SK-N-DZ (cell line): ENCODE measurements at places on chromosomes 16 and 17.

- DNase-seq: no peak
Measured at GRCh38 chr17:49213399-49213798, 2.9 kb downstream of the ABI3 start.

GRCh38 chr16:81070979-81071378 lies 6.1 kb downstream of the C16orf46 start:
- no peak for DNase-seq

DNA sequence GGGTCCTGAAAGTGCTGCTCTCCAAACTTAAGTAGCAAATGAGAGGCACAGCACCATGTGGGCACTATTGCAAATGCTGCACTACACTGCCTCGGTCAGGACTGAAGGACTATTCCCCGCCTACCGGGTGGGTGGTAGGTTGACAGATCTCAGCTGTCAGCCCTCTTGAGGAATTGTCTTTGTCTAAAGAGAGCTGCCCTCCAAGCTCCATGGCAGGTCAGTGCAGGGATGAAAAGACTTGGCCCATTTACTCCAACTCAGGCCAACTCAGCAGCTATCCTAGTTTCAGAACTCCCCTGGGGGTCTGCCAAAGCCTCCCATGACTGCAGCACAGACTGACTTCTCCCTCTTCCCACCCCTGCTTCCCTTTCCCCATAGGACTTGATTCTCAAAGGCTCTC lies 3.4 kb upstream of the PDZD9 start:
- no peak for DNase-seq

GRCh38 chr17:7355053-7355452 lies at the start of gene TMEM95:
Gene TMEM95 (plus strand): TSS chr17:7355156. CDS start chr17:7355205, 49 bp downstream.
- no peak for DNase-seq

DNA sequence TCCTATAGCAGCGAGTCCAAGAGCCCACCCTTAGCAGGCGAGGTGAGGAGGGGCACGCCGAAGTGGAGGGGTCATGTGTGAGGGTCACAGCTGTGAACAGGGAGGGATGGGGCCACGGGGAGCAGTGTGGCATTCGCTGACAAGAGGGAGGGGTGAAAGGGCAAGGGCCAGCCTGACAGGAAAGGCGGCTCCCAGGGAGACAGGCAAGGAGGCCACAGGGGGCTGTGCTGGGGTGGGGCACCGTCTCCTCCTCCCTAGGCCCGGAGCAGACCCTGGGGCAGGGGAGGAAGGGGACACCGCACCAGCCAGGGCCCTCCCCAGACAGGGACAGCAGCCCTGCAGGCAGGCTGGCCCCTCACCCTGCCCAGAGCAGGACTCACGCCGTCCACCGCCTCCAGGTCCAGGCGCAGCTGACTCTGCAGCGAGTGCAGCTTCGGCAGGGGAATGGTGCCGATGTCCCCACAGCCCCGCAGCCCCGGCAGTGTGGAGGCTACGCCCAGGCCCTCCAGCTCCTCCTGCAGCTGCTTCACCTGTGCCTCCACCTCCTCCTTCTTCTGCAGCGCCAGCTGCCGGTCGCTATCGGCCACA lies 15.1 kb downstream of the GNPTG start:
- no peak for DNase-seq

DNA sequence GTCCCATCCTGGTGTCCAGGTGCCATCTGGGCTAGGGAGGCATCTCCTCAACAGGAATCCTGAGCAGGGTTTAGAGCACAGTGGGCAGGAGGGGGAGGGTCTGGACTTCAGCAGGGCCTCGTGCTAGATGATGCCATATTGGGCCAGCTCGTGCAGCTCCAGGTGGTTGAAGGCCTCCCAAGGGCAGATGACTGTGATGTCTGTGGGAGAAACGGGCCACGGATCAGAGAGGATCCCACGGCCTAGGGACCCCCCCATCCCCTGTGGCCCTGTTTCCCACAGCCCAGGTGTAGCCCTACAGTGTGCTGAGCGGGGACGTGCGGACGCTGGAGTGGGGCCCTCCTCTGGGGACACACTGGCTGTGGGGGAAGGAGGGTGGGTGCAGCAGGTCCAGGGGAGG lies 5.4 kb downstream of the PDE6G start:
- no peak for DNase-seq

- no peak for DNase-seq
Measured at GRCh38 chr16:75294773-75295459, 43.5 kb upstream of the BCAR1 start.

DNA sequence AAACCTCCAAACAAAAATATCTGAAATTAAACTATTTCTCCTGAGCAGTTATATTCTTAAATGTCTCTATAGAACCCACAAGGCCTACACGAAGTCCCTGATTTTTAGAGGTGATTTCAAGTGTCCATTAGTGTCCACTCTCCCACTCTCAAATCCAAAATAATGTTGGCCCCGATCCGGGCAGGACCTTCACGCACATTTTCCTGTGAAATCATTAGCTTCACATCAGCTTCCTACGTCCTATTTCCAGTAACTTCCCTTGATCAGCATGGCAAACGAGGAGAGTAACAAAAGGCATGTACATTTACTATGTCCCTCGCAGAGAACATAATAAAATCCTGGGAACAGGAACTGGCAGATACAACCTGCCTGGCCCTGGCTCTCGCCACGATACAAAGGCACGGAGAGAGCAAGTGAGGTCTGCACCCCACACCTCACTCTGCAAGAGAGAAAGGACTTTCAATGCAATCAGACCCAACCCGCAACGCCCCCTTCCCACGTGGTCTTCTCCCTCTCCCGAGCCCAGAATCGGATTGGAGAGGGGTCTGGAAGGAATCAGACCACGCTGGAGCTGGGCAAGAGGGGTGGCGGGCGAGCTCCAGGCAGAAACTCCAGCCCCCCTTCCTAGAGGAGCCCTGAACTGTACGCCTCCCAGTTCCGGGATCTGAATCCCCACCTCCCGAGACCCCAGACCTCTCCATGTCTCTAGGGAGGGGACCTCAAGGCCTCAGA lies 17.5 kb upstream of the C17orf78 start:
- DNase-seq: peak; percentile 94

DNA sequence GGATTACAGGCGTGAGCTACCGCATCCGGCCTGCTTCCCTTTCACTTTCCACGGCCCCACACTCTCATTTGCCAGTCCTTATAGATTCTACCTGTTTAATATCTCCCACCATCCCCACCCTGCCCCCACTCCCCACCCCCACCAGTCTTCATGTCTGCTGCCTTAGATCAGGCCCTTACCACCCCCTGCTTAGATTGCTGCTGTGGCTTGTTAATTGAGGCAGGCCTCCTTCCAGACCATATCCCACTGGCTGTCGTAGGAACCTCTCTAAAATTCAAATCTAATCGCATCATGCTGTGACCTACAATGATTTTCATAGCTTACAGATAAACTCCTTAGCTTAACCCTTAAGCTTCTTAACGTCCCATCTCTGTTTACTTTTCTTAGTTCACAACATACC lies 4.9 kb downstream of the IQCK start:
- DNase-seq: no peak

- DNase-seq: no peak
Measured at GRCh38 chr16:54216688-54217087, 69.9 kb downstream of the IRX3 start.

DNA sequence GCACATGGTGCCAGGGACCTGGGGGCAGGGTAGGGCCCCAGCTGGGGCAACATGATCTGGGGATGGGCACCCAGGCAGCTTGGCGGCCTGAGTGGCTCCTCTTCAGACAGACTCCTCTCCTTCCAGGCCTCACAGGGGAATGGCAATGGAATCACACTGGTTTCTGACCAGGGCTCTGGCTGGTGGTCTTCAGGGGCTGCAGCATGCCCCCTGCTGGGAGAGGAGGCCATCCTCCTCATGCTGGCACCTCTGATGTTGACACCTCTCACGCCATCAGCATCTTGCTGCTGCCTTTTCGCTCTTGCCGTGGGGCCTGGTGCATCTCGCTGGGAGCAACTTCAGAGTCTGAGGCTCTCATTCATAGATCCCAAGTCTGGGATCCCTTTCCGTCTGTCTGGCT lies 11.2 kb upstream of the GFOD2 start:
- DNase-seq: no peak

GRCh38 chr16:49773534-49774475 lies 82.1 kb downstream of the ZNF423 start:
- no peak for DNase-seq

DNA sequence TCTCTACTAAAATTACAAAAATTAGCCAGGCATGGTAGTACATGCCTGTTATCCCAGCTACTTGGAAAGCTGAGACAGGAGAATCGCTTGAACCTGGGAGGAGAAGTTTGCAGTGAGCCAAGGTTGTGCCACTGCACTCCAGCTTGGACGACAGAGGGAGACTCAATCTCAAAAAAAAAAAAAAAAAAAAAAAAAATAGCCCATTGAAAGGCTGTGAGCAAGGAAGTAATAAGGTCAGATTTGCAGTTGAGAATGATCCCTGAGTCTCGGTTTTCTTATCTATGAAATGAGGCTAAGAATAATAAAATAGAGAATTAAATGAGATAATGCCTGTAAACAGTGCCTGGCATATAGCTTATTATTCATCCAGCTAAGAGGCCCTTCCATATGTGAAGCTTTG lies 1.3 kb upstream of the PDK2 start:
- no peak for DNase-seq

DNA sequence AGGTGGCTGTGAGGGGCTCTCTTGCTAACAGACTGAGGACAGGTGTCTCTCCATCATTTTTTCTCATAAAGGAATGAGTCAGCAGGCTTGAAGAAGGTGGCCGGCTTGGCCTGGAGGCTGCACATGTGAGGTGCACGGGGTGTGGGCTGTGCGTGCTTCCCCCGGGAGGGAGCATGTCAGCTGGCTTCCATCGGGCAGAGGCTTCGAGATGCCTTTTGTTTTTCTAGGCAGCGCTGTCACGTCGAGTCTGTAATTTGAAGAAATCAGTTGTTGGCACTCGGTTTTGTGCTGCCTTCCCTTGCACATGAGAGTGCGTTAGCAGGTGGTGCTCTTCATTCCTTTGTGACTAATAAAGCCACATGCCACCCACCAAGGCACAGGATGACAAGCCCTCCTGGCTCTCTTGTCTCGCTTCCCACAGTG lies 89.7 kb downstream of the NPIPB11 start:
- DNase-seq: no peak

GRCh38 chr16:3458278-3458851 lies 14.9 kb downstream of the NAA60 start:
- no peak for DNase-seq

GRCh38 chr17:78838574-78839005 lies 2.0 kb downstream of the USP36 start:
- DNase-seq: no peak

- DNase-seq: no peak
Measured at GRCh38 chr16:83727751-83728352, 79.9 kb upstream of the HSBP1 start.

DNA sequence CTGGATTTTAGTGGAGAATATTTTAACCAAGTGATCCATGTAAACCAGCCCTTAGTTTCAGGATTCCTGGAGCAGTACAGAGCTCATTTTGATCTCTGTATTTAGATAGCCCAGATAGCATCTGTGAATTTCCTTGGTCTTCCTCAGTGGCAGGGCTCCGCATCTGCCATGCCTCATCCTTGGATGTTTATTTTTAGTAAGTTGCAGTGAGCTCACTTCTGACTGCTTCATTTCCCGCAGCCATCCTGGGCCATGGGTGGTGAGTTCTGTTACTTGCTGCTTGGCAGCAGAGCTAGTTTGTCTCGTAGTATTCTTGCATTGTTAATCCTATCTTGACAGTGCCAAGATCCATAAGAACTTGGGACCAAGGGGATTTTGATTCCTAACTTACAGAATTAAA lies 33.7 kb downstream of the IST1 start:
- DNase-seq: no peak
